ENCODE measurements at places on chromosomes 6 and 20. TPM values are rescaled to one million over a fixed set of nuclear protein-coding genes. Genes with fewer than 3 reads are reported as not detected.

The KIAA0408 gene
- total RNA-seq: 5.6 TPM

The PDYN gene
- total RNA-seq: not detected

The VARS2 gene
- total RNA-seq: 13.5 TPM

The SYCP2L gene
- total RNA-seq: 3.9 TPM

The FAM184A gene
- total RNA-seq: not detected

The KCNK15 gene
- 0.47 TPM for total RNA-seq

The ARMC2 gene
- 3.1 TPM for total RNA-seq

The FAM209B gene
- total RNA-seq: 1.00 TPM

The APOBEC2 gene
- total RNA-seq: not detected

The GPLD1 gene
- 0.93 TPM for total RNA-seq

The TSPO2 gene
- total RNA-seq: not detected

The EMILIN3 gene
- 0.47 TPM for total RNA-seq
